ENCODE measurements at places on chromosomes 6 and 20. TPM values are rescaled to one million over a fixed set of nuclear protein-coding genes. Genes with fewer than 3 reads are reported as not detected.

- no peak for DNase-seq
These were observed 249.6 kb downstream of the SOD2 start for GRCh38 chr6:159443417-159443920.

DNA sequence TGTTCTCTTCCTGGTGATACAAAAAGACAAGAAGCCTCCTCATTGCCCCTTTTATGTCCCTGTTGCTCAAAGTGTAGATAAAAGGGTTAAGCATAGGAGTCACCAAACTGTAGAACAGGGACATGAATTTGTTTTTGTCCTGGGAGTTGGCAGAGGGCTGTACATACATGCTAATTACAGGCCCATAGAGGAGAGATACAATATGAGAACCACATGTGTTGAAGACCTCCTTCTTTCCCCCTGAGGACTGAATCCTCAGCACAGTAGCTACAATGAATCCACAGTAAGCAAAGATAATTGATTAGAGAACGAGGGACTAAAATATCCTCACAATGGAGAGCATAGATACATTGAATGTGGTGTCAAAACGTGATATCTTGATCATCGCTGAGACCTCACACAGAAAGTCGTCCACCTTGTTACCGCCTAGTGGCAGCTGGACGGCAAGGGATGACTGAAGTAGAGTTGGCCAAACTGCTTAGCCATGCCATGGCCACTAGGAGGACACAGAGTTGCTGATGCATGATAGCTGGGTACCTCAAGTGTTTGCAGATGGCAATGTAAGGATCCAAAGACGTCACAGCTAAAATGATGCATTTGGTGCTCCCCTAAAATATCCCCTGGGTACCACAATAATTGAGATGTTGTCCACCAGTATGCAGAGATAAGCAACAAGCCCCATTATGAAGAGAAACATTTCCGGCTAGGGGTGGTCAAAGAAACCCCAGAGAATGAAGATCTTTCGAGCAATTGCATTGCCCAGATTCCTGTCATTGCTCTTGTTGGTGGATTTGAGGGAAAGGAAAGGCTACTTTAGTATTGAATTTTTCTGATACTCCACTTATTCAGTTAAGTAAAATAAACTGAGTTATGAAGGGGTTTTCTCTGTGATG, 15.0 kb downstream of the OR2B3 start:
- peak; percentile 4 for DNase-seq

GRCh38 chr6:17197607-17198006, 83.6 kb upstream of the RBM24 start:
- DNase-seq: no peak

- DNase-seq: peak; percentile 93
These were observed 1225.5 kb upstream of the CITED2 start for GRCh38 chr6:140599916-140600315.

GRCh38 chr6:129134535-129134934, 251.6 kb downstream of the LAMA2 start:
- no peak for DNase-seq

DNA sequence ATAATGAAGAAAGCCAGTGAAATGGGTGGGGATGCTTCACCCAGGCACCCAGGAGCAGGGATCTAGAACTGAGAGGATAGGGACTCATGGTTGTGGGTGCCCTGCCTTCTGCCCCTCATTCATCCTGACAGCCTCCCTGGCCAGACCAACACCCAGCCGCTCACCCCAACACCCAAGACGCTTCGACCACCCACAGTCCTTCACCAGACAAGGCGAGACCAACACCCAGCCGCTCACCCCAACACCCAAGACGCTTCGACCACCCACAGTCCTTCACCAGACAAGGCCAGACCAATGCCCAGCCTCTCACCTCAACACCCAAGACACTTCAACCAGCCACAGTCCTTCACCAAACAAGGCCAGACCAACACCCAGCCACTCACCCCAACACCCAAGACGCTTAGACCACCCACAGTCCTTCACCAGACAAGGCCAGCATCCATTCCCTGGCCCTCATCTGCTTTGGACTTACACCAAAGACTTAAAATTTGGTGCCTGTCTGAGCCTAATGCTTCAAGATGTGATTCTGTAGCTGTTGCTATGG, 131.5 kb downstream of the ANKRD60 start:
- DNase-seq: no peak

DNA sequence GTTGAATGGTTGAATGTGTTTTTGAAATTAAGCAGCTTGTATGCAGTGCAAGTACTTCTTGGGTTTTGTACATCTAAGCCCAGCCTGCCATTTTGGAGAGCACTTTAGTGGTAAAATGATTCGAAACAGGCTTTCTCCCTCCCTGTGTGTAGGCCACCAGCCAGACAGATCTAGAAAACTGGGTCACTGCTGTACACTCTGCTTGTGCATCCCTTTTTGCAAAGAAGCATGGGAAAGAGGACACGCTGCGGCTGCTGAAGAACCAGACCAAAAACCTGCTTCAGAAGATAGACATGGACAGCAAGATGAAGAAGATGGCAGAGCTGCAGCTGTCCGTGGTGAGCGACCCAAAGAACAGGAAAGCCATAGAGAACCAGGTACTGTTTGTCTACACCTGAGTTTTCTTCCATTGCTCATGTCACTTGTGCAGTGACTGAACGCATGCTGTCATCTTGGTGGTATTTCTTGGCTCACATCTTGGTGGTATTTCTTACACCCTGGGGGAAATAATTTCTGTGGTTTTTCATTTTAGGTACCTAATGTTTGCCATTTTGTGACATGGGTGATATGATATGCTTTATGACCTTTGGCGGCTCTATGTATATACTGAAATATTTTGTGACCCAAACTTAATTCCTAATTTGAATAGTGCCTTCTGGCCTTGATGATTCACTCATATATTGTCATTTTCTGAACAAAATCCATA, 115.7 kb upstream of the CLDN20 start:
- no peak for DNase-seq

GRCh38 chr20:1397710-1398109, 4.9 kb upstream of the FKBP1A start:
- no peak for DNase-seq

GRCh38 chr6:116381000-116381399, 10.3 kb downstream of the DSE start:
- DNase-seq: no peak

- no peak for DNase-seq
These were observed 114.7 kb upstream of the ZNF217 start for GRCh38 chr20:53708129-53708968.

GRCh38 chr6:151325075-151326050, 66.0 kb downstream of the ZBTB2 start:
- peak; percentile 87 for DNase-seq

DNA sequence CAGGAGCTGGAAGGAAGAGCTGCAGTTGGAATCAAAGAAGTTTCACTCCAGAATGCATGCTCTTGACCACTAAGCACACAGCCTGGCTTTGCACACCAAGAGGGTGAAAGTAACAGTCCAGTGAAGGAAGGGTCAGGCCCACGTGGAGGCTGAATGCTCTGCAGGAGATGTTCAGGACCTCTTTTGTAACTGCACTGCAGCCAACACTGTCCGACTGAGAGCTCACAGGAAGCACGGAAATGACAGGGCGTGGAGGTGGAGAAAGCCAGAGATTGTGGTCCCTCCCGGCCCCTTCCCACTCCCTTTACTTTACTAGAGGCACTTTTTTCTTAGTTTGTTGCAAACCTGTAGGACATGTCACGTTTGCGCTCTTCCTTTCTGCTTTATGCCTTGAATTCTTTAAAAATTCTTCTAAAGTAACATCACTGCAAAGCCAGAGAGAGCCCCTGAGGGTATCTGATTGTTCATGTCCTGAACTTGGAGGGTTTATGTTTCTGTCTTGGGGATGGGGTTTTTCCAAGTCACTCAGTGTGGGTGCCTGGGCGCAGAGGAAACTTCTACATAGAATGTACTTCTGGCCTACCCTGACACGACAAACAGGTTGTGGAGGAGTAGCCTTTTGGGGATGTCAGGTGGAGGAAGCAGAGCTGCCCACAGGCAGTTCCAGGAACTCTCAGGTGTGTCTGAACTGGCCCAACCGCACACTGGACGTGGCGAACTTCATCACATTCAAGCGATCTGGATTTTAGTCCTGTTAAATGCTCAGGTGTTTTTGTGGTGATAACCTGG, 40.9 kb downstream of the JAG1 start:
- DNase-seq: no peak

- DNase-seq: no peak
These were observed 28.4 kb downstream of the TMEM200A start for GRCh38 chr6:130394246-130394645.

DNA sequence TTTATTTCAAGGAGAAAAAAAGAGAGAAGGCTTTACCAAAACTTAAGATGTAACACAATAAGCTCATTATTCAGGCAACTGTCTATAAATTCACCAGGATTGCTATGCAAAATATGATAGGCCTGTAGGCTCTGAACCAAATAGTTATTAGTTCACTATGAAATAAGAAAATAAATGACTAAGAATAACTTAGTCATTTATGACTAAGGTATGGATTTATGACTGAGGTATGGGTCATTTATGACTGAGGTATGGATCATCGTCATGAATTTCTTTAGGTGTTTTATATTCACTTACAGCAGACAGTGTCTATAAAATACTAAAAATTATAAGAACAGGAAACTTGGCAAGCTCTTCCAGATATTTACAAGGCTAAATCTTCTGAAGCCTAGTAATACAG, 52.1 kb upstream of the SNX9 start:
- DNase-seq: no peak

GRCh38 chr20:60970601-60971000, 281.5 kb upstream of the CDH4 start:
- no peak for DNase-seq

DNA sequence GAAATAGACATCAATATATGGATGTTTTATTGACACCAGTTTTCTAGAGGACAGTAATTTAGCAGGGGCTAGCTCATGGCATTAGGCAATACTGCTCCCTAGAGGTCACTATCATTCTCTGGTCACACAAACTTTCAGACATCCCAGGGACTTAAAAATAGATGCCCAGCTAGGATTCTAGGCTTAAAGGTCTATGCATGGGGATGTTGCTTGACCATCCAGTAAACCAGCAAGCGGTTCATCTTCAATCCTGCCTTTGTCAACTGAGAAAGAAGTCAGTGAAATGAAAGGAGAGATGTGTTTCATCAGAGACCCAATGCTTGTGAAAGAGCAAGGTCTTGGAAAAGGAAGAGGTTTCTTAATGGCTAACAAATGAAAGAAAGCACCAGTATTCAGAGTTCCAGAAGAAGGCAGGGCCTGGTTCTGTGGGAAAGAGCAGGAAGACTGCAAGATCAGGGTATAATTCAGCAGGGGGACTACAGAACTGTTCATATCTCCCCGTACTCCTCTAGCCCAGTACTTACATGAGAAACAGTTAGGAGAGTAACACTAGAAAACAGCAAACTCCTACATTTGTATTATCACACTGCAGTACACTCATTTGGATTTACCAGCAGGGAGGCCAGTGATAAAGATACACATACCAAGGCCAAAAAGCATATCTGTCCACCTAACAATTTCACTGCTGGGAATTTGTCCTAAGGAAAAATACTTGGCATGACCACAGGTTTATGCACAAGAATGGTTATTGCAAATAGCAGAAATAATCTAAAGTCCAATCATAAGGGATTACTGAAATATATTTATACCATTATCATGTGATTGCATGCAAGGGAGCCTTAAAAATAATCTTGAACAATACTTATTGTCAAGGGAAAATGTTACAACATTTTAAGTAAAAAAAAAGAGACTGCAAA, 151.4 kb upstream of the LAMA2 start:
- DNase-seq: peak; percentile 63

DNA sequence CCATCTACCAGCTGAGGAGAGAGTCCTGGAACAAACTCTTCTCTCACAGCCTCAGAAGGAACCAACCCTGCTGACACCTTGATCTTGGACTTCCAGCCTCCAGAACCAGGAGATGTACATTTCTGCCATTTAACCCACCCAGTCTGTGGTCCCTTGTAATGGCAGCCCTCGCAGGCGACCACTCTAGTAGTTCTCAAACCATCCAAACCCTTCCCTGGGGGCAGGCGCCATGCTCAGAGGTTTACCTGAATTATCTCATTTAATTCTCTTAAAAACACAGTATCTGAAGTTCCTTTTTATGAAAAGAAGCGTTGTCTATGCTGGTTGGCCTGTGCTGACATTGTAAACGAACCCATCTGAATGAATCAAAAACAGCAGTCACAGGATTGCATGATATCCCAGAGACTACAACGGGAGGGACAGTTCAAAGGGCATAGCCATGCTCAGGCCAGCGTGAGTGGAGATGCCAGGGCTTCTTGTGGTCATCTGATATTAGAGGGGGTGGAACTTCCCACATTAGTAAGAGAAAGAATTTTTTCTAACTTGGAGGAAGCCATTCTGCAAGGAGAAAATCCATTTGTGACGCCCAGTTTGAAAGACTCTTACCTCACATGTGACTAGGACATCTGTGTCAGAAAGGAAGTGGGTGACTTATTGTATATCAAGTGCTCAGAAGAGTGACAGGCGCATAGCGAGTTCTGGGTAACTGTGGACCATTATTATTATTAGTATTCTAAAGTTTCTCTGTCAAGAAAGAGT, 17.2 kb upstream of the TAGAP start:
- DNase-seq: no peak

GRCh38 chr20:8602389-8603116, 466.3 kb upstream of the PLCB4 start:
- DNase-seq: peak; percentile 24

DNA sequence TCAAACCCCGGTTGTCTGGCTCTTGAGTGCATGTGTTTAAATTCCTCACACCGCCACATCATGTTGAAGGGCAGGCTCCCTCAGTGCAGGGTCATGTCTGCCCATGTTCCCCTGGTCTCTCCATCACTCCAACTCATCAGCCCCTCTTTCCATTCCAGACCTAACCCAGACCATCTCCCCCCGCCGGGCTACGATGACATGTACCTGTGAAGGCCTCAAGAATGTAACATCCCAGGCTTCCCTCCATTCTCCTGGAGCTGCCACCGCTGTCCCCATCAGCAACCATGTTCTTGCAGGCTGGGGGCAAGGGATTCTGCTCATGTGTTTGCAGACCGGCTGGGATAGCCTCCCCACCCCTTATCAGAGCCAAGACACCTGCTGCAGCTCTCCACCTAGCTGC, 19.9 kb downstream of the TMEM74B start:
- no peak for DNase-seq

GRCh38 chr20:63641146-63641791, 12.0 kb downstream of the STMN3 start:
- DNase-seq: no peak

BNIP5 gene
- 0.02 TPM for polyA plus RNA-seq

AP5S1 gene
- 8.1 TPM for polyA plus RNA-seq

RNF39 gene
- polyA plus RNA-seq: 1.0 TPM

COX4I2 gene
- 51.8 TPM for polyA plus RNA-seq

DOK5 gene
- 0.37 TPM for polyA plus RNA-seq

PRR18 gene
- polyA plus RNA-seq: 0.49 TPM

SLC17A3 gene
- polyA plus RNA-seq: not detected

TAP2 gene
- 58.7 TPM for polyA plus RNA-seq

DXO gene
- polyA plus RNA-seq: 23.9 TPM

TMEM170B gene
- polyA plus RNA-seq: 2.6 TPM

EFCAB8 gene
- 0.08 TPM for polyA plus RNA-seq
